ENCODE measurements at places on chromosomes 7 and 10.
A peak's percentile ranks its signal among the peaks of the same experiment; 100 is the strongest.

DNA sequence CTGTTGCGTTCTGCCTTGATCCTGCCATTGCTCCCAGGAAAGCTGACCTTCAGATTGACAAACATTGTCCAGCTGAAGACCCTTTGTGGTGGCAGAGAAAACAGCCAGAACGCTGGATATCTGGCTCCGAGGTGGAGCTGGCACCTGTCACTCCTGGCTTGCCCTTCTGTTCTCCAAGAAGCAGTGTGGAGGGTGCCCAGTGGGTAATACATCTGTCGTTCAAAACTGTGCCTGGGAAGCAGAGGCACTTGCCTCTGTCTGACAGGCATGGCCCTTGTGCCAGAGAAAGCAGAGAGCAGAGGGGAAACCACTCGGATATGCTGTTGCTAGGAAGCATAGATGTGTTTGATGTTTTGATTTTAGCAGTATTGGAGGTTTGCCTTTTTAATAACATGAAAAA is 231.4 kb downstream of the BMPER start:
- no peak for DNase-seq

DNA sequence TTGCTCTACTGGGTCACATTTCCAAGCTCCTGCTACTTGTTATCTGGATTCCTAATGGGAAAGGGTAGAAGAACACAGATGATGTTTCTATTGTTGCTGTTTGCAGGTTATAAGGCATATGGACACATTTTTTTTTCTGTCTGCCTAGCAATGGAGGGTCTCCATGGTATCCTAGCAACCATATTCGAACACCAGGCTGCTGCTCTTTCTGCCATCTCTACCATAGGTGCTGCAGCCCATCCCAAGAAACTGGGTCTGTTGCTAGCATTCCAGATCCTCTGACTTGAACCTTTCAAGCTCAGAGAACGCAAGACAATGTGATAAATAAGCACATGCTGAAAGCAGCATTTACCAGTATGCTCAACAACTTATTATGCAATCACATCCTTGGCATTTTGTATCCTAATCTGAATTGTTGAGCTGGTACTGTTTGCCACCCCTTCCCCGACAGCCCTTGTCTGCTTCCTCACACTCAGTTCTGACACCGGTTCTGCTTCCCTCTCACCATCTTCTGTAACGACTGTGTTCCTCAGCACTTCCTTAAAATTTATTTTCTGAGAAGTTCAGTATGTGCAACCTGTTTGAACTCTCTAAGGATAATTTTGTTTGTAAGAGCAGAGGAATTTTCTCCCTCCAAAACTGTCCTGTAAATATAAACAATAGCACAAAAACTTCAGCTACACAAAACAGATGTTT is 6.2 kb downstream of the PRKG1 start:
- DNase-seq: no peak

DNA sequence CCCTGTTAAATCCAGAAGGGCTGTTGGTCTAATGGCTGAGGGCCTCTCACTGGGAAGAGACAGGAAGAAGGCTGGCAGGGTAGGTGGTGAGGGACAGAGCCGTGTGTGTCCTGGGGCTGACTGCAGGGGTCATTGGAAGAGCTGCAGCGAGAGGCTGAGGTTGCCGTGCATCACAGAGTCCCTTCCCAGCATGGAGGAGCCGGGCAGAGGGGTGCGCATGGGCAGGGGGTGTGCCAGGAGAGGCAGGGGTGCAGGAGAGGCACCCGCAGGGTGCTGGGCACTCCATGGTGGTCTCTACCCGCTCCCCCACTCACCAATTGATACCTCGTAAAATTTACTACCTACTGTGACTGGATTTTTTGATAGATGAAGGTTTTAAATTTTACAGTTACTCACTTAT is 124.3 kb downstream of the ACTR3B start:
- DNase-seq: no peak

- DNase-seq: no peak
Observed at GRCh38 chr10:77084431-77085144, 553.0 kb downstream of the KCNMA1 start.

- no peak for DNase-seq
Observed at GRCh38 chr7:135748770-135749169, at the start of gene FAM180A. Gene FAM180A, minus strand, starts transcription at chr7:135748813. Its CDS starts 233 bp downstream, at chr7:135748580.

- no peak for DNase-seq
Observed at GRCh38 chr10:63883861-63884260, 362.7 kb downstream of the REEP3 start.

- no peak for DNase-seq
Observed at GRCh38 chr7:11716185-11716584, 115.8 kb downstream of the THSD7A start.

GRCh38 chr7:83872501-83872900 is 223.6 kb upstream of the SEMA3E start:
- no peak for DNase-seq

DNA sequence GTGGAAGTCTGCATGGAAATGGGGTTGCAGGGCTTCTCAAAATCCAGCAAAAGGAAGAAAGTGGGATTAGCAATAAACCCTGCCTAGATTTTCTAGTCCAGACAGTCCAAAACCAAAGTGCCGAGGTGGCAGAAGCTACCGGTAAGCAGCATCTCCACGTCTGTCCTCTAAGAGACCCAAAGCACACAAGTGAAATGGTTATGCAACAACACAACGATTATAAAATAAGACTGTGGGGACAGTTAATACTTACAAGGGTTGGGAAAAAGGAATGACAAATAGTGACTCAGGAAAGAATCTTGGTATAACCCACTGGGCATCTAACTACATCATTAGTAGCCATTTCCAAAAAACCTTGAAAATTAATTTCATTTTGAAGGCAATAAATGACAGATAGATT is 24.7 kb downstream of the CREB3L2 start:
- no peak for DNase-seq

GRCh38 chr7:92641921-92642511 is 51.8 kb upstream of the FAM133B start:
- DNase-seq: peak; percentile 23

DNA sequence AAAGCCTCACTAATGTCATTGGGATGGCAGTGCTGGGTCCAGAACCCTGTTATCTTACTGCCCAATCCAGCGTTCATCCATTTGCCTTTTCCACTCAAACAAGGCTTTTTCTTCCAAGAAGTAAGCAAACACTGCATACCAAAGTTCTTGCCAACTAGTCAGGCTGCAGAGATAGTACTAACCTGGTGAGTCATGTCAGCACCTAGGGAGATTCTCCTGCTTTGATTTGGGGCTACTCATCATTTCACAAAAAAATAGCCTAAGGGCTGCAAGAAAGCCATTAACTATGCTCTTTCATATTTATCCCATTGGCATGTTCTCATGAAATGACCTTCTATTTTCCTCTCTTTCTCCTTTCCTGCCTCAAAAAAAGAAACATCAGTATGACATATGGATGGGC is 142.6 kb downstream of the TWIST1 start:
- no peak for DNase-seq

DNA sequence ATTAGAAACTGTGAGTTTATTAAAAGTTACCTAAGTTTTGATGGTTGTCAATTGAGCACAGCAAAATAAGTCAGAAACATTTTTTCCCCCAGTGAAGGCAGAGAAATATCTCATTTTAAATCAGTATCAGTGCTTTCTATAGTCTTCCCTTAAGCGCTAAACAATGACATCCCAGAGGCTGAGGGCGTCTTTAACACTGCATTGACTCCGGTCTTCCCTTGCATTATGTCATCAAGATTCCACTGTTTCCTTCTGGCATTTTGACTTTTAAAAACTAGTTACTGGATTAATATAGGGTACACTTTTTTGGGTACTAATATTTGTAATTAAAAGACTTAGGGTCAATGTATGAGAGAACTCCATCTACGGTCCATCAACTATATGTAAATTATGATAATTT is 3.9 kb downstream of the GLUD1 start:
- no peak for DNase-seq

- no peak for DNase-seq
Observed at GRCh38 chr7:1592299-1592871, 22.6 kb upstream of the PSMG3 start.

- DNase-seq: peak; percentile 22
Observed at GRCh38 chr10:134247-135131, 766 bp upstream of the ZMYND11 start.

DNA sequence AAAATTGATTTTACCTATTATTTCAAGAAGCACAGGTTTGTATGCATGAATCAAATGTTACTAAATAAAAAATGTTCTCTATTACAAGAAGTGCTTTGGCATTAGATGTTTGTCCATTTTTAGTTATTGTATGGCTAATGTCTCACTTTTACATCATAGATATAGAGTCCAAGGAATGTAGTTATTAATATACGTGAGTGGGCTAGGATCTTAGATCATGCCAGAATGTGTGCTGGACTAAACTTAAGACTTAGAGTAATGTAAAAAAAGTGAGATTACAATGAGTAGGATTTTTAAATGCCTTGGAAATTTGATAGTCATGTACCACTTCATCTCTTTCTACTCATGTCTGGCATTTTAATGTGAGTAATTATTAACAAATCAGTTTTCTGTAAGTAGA is 196.6 kb downstream of the ARL4A start:
- DNase-seq: no peak

GRCh38 chr10:2329082-2329481 is 591.8 kb upstream of the ADARB2 start:
- no peak for DNase-seq

DNA sequence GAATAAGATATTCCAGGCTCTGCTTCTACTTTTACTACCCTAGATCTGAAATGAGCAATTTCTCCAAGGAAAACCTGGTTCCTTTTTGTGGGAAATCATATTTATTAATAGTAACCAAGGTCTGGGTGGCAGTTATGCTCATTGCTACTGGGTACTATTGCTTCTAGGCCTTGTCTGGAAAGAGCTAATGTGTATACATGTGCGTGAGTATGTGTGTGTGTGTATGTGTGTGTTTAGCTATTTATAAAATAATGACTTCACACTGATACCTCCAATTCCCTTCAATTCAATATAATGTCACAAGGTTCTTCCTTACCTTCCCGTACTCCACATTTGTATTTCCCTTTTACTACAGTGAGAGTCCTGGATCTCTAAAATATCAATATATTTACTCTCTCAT is 26.0 kb upstream of the PLCE1 start:
- DNase-seq: no peak

DNA sequence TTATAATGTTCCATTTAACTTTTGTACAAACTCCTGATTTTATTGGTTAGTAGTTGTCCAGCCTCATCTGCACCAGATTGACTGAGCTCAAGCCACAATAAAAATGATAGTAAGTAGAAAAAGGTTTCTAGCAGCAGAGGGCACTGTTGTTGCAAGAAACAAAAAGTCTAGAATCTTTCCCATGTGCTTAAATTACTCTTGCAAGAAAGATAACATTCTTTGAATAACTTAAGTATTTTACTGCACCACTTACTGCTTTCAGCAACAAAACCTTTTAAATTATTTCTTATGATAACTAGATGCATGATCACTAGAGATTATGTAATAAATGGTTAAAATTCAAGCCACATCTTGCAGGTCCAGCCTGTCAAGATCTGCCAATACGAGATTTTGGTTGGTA is 27.0 kb downstream of the LMOD2 start:
- no peak for DNase-seq

DNA sequence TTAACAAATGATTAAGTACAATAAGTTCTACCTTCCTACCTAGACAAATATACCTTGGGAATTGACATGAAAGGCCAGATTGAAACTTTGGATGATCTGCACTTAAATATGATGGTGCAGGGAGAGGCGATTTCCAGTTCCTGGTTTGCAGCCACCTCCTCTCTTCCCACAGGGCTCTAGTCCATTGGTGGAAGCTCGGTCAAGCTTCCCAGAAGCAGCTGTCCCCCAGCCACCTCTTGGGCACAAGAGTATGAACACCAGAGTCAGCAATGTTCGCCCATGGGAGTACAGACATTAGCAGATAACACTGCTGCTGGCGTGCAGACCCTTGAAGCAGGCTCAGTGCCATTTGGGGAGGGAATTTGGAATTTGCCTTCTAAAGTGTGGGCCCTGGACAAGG is 1.5 kb upstream of the CPVL start:
- no peak for DNase-seq
